NCI-H2171 (cell line): ENCODE measurements at places on chromosomes 4 and X.

DNA sequence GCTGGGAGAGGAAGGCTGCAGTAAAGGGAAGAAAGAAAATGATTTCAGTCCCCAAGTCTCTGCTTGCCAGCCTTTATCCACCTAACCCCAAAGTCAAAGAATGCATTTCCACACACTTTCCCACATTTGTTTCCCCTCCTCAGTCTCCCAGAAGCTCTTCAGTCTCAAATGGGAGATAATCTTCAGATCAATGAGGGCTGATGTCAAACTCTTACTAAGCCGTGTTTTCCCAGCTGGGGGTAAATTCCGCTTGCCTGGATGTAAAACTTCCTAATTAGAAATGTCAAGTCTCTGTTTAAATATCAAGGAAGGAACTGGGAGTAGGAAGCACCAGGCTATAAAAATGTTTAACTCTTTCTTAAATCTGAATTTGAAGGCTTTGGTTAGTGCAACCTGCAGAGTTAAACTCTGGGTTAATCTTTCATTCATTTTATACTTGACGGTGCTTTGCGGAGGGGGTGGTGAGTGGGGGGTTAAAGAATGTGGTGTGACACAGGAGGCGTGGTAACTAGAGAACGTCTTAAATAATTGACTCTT, 601.4 kb upstream of the ACTRT1 start:
- DNase-seq = no peak

DNA sequence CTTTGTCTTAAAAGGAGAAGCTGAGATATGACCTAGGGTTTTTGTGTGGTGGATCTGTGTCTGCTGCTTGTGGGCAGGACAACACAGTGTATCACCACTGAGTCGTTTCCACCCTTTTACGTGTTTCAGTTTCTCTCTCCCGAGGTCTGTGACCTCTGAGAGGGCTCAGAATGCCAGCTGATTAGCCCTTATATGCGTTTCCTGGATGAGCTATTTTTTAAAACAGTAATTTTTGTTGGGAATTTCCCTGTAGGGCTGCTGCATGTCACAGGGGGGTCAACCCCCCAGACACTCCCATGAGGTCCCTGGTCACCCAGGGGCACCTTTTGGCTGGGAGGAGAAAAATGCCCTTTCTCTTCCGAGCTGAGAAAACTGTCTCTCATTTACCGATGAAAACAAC, 170.4 kb upstream of the CASK start:
- DNase-seq = no peak

GRCh38 chr4:11393551-11393950, 35.1 kb downstream of the HS3ST1 start:
- no peak for DNase-seq

GRCh38 chrX:26219351-26219750, 3.4 kb downstream of the MAGEB5 start:
- no peak for DNase-seq

DNA sequence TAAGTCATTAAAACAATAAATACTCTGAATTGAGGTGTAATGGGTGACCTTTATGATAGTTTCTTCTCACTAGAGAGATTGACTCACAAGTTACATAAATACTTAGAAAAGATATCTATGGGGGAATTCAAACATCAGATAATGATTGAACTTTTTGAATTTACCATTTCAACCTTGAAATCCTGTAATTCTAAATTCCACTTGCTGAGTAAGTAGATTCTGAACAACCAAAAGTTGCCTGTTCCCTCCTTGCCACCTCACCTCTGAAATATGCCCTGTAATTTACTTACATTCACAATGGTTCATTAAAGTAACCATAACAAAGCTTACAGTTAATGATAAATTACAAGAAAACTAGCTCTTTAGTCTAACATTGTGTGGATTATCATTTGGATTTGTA, 43.3 kb upstream of the SLC39A8 start:
- no peak for DNase-seq

- no peak for DNase-seq
Measured at GRCh38 chrX:139692908-139693307, 15.1 kb downstream of the MCF2 start.

DNA sequence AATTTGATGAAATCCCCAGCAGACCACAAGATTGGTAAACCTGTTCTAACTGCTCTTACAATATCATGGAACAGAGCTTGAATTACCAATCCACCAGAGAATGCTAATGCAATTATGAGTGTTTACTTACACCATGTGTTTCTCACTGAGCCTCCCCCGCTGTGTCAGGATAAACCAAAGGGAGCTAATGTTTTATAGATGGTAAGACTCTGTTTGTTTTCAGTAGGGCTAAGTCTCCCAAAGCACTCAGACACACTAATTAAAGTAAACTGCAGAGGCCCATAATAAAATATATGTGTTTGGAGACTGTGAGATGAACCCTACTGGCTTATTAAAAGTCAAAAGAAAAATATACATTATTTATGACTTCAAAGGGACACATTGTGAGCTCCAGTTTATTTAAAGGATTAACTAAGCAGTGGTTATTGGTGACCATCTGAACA, 261.7 kb upstream of the FAM241A start:
- DNase-seq = no peak

GRCh38 chr4:72969976-72970375, 99.5 kb downstream of the COX18 start:
- no peak for DNase-seq

- DNase-seq = no peak
Measured at GRCh38 chr4:168574581-168575295, 77.9 kb downstream of the PALLD start.

- DNase-seq = no peak
Measured at GRCh38 chrX:154908821-154909220, 22.7 kb downstream of the F8A1 start.

GRCh38 chr4:60201052-60201673, 999.0 kb upstream of the ADGRL3 start:
- no peak for DNase-seq

DNA sequence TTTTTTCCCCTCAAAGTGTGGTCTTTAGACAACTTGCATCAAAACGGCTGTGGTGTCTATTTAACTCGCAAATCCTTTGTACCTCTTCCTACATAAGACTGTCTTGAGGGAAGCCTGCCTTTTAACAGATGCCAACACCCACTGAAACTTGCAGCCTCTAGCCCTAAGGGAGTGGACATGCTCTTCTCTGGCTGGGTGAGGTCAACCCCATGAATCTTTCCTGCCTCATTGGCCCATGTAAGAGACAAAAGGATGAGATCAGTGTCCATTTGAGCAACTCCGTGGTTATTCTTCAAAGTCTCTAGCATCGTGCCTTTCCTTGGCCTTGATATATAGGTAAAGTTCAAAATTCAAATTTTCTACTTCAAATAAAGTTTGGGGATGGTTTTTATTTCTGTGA, 134.7 kb downstream of the SHROOM3 start:
- DNase-seq = no peak

- no peak for DNase-seq
Measured at GRCh38 chrX:150504397-150505182, 63.8 kb upstream of the MTM1 start.

DNA sequence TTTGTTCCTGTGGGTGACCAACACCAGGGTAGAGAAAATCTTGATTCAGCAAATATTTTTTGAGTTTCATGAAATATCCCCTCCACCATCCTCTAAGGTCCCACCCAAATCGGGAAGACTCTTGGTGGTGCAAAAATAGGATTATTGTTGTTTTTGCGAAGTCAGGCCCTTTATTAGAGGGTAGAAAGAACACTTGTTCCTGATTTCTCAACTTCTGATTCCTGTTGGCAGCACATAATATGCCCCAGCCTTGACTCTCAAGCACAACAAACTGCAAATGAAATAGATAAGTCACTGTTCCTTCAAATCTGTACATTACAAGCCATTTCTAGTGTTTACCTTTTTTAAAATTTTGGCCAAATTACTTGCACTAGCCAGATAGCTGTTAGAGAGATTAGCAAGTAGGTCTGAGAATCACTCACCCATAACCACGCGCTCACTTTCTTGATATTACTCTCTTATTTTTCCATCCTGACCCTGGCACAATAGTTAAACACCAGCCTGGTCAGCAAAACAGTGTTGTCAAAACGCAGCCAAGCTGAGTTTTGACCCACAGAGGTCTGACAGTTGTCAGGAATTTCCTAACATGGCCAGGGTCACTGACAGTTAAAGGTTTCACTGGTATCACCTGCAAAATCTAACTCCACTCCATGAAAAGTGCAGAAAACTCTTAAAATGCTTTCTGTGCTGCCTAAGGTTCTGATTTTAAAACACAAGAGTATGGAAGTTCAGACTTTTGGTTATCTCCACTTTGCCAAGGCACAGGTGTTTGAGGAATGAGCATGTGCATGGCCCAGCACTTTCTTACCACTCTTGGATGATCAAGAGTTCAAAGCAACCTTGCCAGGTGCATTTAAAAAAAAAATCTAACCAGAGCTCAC, 69.8 kb downstream of the RBM47 start:
- no peak for DNase-seq

DNA sequence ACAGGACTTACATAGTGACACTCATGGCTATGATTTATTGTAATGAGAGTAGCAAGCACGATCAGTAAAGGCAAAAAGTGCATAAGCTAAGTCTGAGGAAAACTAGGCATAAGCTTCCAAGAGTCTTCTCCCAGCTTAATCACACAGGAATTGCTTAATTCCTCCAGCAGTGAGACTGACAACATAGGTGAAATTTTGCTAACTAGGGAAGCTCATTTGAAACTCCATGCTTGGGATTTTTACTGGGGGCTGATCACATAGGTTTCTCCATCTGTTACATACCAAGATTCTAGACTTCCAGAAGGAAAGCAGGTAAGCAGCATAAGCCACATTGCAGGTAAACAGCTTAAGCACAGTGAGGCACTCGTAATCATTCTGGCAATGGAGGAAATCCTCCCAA, 71.8 kb upstream of the FHDC1 start:
- DNase-seq = no peak

DNA sequence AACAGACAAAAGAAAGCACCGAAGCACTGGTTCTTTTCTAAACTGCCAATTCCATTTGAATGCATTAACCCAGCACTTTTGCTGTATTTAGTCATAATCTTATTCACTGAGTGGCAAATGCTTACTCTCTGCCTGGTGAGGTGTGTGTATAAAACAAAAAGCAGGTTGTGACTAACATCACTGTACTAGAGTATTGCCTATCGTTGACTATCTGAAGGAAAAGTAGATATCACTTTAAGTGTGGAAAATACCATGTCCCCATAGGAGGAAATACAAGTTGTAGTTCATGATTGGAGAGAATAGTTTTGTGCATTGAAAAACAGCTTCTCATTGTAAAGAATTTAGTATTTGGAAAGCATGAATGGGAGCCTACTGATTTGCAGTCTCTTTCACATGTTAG, 2.7 kb downstream of the PDLIM5 start:
- DNase-seq = no peak

- DNase-seq = no peak
Measured at GRCh38 chrX:13094374-13094773, 50.0 kb upstream of the FAM9C start.
